ENCODE measurements at places on chromosomes 3 and 15.

DNA sequence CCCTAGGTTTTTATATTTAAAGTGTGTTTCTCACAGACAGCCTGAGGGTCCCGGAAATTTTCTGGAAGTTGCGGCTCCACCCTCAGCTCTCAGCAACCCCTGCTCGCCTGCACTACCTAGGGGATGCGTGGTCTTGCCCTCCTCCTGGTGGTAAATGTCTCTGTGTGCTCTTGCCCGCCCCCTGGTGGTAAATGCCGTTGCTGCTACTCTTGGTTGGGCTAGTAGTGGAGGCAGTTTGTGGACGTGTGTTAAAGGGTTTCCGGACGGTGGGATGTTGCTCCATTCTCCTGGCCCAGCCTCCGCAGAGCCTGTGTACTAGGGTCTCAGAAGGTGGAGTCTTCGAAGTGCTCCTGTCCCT is 27.4 kb downstream of the STOML1 start:
- DNase-seq = peak; percentile 69

- no peak for DNase-seq
Observed at GRCh38 chr3:186588632-186589031, 18.1 kb downstream of the DNAJB11 start.

DNA sequence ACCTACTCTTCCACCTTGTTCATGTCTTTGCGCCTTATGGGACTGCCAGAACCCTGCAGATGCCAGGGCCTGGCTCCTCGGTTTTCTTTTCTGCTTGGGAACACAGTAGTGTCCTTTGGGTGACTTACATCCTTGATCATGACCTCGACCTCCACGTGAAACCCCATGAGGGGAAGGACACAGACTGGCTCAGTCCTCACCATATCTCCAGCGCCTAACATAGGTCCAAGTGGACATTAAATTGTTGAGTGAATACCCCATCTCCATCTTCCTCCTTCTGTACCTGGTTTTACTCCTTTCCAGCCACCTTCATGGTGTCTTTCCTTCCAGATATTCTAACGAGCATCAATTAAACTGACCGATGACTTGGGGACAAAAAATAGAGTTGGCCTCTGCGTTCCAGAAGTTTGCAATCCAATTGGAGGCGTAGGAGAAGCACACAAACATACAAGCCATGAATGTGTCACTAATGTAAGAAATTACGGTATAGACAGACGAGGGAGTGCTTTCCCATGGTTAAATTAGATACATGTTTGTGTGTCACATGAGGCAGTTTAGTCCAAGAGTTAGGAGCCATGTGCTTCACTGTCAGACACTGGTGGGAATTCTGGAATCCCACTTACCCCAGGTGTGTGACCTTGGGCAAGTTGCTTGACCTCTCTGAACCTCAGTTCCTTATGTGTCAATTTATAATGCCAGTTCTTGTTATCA is 907 bp upstream of the HERC1 start:
- no peak for DNase-seq

DNA sequence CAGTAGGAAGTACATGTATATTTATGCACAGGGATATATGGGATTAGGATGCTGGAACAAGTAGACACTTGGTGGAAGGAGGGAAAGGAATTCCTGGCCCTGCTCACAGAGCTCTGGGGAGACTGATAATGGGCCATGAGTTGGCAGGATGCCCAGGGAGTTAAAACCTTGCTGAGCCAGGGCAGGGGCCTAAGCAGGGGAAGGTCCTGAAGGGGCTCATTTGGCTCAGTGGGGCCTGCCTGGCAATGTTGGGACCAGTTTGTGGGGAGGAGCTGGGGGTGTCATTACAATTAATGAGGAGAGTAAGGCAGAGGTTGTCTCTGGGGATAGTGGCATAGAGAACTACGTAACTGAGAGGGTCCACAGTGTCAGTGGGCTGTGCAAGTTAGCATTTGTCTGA is 124.2 kb upstream of the ADPGK start:
- no peak for DNase-seq
